ENCODE measurements at places on chromosomes 4 and X.

GRCh38 chr4:14667624-14668151 lies 334.6 kb upstream of the CPEB2 start:
- H3K36me3 ChIP-seq, result no peaks in the 10 kb centered on the region
- no peak overlapping the region for H3K4me3 ChIP-seq
- H3K4me1 ChIP-seq, result no peaks in the 10 kb centered on the region
- no peak overlapping the region for H3K27ac ChIP-seq
- no peaks in the 10 kb centered on the region for H3K27me3 ChIP-seq

- H3K27me3 ChIP-seq, result no peaks in the 10 kb centered on the region
- peaks cover 30% of the 10 kb centered on the region for H3K4me1 ChIP-seq
Measured at GRCh38 chr4:124032035-124032434, 635.4 kb downstream of the SPRY1 start.

DNA sequence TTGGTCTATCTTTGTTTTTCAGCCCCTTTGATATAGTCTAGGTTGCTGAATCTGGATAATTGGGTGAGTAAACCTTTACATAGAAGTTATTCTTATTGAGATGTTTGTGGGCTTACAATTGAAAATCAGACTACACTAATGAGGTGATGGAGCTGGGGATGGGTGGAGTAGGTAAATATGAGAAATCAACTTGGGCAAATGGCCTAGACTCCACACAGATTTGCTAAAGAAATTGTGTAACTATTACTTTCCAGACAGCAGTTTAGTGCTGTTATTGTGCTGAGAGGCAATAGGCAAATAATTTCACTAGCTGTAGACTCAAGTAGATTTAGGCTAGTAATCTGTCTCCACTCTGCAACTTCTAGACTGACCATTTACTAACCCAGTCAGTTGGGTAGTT lies 8.2 kb downstream of the DIAPH2 start:
- H3K4me3 ChIP-seq, result no peak overlapping the region
- no peaks in the 10 kb centered on the region for H3K27me3 ChIP-seq
- H3K27ac ChIP-seq, result no peak overlapping the region
- no peaks in the 10 kb centered on the region for H3K4me1 ChIP-seq

- H3K36me3 ChIP-seq, result no peaks in the 10 kb centered on the region
- no peaks in the 10 kb centered on the region for H3K27me3 ChIP-seq
- no peak for DNase-seq
- H3K4me1 ChIP-seq, result no peaks in the 10 kb centered on the region
- peak overlapping the region; percentile 45 for H3K27ac ChIP-seq
Measured at GRCh38 chrX:24241822-24242648, 71.8 kb downstream of the SUPT20HL2 start.

DNA sequence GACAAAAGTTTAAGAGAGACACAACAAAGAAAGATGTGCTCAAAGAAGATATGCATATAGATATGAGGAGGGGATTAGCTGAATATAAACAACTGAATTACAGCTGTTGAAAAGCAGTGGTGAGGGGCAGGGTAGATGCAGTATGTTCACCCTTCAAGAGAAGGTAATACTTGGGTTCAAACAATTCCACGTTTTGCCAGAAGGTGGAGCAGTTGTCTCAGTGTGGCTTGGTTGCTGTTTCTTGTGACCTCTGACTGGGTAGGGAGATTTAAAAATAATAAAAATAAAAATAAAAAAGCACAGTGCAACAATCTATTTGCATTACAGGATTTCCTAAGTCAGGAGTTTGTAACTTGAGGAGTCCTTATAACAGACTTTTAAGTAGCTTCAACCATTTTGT lies 23.3 kb downstream of the PHOX2B start:
- no peaks in the 10 kb centered on the region for H3K27me3 ChIP-seq
- no peaks in the 10 kb centered on the region for H3K36me3 ChIP-seq
- H3K4me1 ChIP-seq, result no peaks in the 10 kb centered on the region

GRCh38 chr4:174460684-174461083 lies 61.6 kb downstream of the HPGD start:
- DNase-seq, result no peak
- no peak overlapping the region for H3K27ac ChIP-seq
- peaks cover 7% of the 10 kb centered on the region for H3K4me1 ChIP-seq
- H3K27me3 ChIP-seq, result no peaks in the 10 kb centered on the region
- H3K36me3 ChIP-seq, result no peaks in the 10 kb centered on the region
- H3K4me3 ChIP-seq, result no peak overlapping the region

GRCh38 chr4:36215627-36216026 lies 28.7 kb downstream of the ARAP2 start:
- no peak for DNase-seq
- no peaks in the 10 kb centered on the region for H3K4me1 ChIP-seq
- H3K27me3 ChIP-seq, result no peaks in the 10 kb centered on the region
- H3K36me3 ChIP-seq, result no peaks in the 10 kb centered on the region
- no peak overlapping the region for H3K4me3 ChIP-seq

- no peaks in the 10 kb centered on the region for H3K36me3 ChIP-seq
- no peak for DNase-seq
- H3K4me3 ChIP-seq, result no peak overlapping the region
Measured at GRCh38 chr4:8242782-8243560, 26.6 kb upstream of the HTRA3 start.

DNA sequence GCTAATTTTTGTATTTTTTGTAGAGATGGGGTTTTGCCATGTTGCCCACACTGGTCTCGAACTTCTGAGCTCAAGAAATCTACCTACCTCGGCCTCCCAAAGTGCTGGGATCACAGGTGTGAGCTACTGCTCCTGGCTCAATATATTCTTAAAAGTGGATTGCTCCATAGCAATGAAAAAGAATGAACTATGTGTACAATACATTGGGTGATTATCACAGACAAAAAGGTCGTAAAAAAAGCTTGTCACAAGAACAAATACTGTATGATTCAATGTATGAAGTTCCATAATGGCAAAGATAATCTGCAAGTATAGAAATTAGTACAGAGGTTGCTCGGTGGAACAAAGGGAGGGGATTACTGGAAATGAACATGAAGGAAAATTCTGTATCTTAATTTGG lies 70.7 kb downstream of the REPS2 start:
- no peaks in the 10 kb centered on the region for H3K27me3 ChIP-seq
- DNase-seq, result no peak
- no peaks in the 10 kb centered on the region for H3K4me1 ChIP-seq

- no peaks in the 10 kb centered on the region for H3K27me3 ChIP-seq
- no peak for DNase-seq
- peaks cover 4% of the 10 kb centered on the region for H3K4me1 ChIP-seq
- H3K36me3 ChIP-seq, result peaks cover 17% of the 10 kb centered on the region
- H3K4me3 ChIP-seq, result no peak overlapping the region
Measured at GRCh38 chr4:118813561-118813960, 22.4 kb downstream of the SEC24D start.

DNA sequence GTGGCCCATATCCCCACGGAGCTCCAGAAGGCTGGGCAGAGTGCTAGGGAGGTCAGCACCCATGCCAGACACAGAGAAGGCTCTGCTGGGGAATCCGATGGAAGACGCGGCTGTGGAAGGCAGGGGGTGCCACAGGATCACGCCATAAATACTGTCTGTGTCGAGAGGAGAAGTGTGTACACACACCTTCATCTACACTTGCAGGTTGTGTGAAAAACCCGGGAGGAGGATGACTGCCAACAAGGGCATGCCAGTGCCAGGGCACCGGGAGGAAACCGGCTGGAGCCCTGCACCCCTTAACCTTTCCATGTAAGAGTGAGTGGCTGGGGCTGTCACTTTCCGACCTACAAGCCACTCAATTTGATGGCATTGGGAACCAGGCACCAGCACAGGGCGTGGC lies 31.2 kb downstream of the LETM1 start:
- DNase-seq, result no peak
- peaks cover 33% of the 10 kb centered on the region for H3K36me3 ChIP-seq
- H3K27ac ChIP-seq, result no peak overlapping the region
- H3K4me1 ChIP-seq, result no peaks in the 10 kb centered on the region
- H3K4me3 ChIP-seq, result no peak overlapping the region

DNA sequence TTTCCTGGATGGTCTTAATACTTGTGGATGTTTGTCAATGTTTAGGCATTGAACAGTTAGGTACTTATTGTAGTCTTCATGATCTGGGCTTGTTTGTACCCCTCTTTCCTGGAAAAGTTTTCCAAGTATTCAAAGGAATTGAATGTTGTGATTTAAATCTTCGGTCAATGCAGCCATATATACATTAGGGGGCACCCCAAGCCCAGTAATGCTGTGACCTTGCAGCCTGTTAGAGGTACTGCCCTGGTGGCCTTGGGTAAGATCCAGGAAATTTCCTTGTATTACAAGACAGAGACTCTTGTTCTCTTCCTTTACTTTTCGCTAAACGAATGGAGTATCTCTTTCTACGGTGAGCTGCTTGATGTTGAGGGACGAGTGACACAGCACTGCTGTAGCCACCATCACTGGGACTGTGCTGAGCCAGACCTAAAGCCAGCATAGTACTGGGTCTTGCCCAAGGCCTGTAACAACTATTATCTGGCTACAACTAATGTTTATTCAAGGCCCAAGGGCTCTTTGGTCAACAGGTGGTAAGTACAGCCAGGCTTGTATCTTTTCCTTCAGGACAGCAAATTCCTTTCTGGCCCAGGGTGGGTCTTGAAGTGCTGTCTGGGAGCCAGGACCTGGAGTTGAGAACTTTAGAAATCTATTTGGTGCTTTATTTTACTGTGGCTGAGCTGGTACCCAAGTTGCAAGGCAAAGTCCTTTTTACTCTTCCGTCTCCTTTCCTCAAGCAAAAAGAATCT lies 118.3 kb upstream of the ATOH1 start:
- no peak overlapping the region for H3K4me3 ChIP-seq
- H3K27ac ChIP-seq, result no peak overlapping the region
- no peaks in the 10 kb centered on the region for H3K27me3 ChIP-seq
- no peak for DNase-seq
- no peaks in the 10 kb centered on the region for H3K36me3 ChIP-seq
- H3K4me1 ChIP-seq, result no peaks in the 10 kb centered on the region

GRCh38 chrX:31099536-31100090 lies 27.8 kb upstream of the FTHL17 start:
- no peak for DNase-seq
- H3K4me3 ChIP-seq, result no peak overlapping the region
- H3K36me3 ChIP-seq, result no peaks in the 10 kb centered on the region
- H3K27ac ChIP-seq, result no peak overlapping the region
- no peaks in the 10 kb centered on the region for H3K4me1 ChIP-seq

DNA sequence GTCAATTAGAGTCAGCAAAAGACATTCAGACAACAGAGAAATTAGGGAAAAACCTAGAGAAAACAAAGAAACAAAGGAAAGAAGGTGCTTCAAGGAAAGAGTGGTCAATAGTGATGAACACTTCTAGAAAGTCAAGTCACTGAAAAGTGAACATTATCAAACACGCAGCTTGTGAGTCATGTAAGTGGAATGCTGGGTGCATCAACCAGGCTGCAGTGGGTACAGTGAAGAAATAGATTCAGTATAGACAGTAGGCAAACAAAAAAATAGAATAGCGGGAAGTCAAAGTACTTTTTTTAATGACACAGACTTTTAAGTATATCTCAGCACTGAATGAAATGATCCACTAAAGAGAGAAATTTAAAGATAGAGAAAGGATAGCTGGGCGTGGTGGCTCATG lies 245.8 kb downstream of the ARHGAP24 start:
- H3K27ac ChIP-seq, result no peak overlapping the region
- no peaks in the 10 kb centered on the region for H3K36me3 ChIP-seq
- DNase-seq, result no peak
- H3K4me3 ChIP-seq, result no peak overlapping the region
- peaks cover 9% of the 10 kb centered on the region for H3K4me1 ChIP-seq

DNA sequence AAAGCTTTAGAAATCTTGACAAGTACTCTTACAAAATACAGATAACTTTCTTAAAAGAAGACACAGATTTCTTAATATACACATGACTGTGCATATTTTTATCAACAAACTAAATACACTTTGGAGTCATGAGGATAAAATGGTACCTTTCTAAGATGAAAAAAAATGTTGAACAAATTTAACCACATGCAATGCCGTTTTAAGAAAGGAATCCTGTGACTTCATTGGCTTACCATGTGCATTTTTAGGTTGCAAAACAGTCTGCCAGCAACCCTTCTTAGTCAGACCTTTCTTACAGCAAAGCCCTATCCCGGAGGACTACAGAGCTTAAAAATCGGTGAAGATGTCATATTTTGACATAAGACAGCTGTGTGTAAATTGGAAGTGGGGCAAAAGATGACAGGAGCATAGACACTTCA lies 51.7 kb downstream of the GASK1B start:
- no peaks in the 10 kb centered on the region for H3K4me1 ChIP-seq
- no peaks in the 10 kb centered on the region for H3K27me3 ChIP-seq
- no peaks in the 10 kb centered on the region for H3K36me3 ChIP-seq
- H3K4me3 ChIP-seq, result no peak overlapping the region

GRCh38 chrX:57074458-57074857 lies 46.9 kb downstream of the SPIN2B start:
- no peak overlapping the region for H3K4me3 ChIP-seq
- H3K36me3 ChIP-seq, result no peaks in the 10 kb centered on the region
- no peaks in the 10 kb centered on the region for H3K4me1 ChIP-seq
- H3K27me3 ChIP-seq, result no peaks in the 10 kb centered on the region
